Putamen (tissue), 1 donor: ENCODE measurements at places on chromosomes 6 and 20.

- no peak for DNase-seq
Observed at GRCh38 chr6:30647242-30648116, 546 bp downstream of the C6orf136 start.

DNA sequence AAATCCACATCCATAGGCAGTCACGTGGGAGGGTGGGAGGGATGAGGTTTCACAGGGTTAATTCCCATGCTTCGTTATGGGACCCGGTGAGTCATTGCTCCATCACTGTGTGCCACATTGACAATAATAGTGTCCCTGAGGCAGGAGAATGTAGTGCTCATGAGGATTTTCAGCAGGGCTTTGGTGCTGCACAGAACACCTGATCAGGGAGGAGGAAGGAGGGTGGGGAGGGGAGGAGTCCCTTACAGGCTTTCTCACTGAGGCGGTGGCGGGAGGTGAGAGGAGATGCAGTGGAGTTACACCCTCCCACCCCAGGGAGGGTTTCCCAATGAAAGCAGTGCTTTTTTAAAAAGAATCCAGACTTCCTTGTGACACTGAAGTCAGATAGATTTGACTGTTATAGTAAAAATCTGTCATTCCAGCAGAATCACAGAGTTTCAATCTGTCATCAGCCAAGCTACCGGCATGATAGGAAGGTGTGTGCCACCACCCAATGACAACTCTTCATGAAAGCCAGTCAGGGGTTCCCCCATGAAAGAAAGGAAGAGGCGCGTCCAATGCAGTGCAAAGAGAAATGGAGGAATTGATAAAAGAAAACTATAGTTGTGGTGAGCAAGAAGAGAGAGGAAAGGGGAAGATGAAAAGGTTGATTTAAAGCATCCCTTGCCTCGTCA, 144.8 kb downstream of the TBC1D7 start:
- DNase-seq = peak; percentile 79

DNA sequence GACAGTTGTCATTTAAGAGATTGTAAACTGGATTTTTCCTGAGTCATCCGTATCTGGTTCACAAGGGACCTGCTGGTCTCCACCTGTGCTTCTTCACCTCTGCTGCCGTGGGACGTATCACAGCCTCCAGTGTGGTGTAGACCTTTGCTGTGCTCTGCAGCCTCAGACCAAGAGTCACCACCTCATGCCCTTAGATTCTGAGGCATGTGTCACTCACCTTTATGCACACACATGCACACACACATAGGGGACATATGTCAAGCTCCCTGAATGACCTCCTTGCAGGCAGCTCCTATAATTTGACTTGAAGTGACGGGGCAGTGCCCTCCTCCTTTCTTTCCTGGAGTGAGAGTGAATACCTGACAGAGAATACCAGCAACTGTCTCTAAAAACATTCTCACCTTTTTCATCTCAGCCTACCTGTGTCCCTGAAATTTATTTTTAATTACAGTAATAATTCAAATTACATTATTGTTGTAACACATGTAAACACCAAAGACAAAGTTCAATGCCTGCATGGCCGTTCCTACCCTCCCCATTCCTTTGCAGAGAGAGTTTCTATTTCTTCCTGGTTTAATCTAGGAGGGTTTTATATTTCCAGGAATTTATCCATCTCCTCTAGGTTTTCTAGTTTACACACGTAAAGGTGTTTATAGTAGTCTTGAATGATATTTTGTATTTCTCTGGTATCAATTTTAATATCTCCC, 3.5 kb downstream of the SLC17A4 start:
- no peak for DNase-seq

DNA sequence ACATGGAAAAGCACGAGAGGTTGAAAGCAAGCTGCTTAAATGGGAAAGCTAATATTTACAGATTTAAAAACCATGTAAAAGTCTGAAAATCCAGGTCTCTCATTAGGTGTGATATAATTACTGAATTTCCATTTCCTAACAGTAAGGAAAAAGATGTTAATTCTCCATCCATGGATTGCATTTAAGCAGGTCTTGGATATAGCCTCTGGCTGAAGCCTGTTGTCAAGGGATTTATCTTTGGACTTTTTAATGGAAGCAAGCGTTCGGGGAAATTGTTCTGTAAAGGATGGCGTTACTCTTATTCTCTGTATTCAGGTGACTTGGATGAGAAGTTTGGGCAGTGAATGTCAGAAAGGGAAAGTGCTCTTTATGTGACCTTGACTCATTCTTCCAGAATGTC, 233.8 kb downstream of the SLC24A3 start:
- no peak for DNase-seq

DNA sequence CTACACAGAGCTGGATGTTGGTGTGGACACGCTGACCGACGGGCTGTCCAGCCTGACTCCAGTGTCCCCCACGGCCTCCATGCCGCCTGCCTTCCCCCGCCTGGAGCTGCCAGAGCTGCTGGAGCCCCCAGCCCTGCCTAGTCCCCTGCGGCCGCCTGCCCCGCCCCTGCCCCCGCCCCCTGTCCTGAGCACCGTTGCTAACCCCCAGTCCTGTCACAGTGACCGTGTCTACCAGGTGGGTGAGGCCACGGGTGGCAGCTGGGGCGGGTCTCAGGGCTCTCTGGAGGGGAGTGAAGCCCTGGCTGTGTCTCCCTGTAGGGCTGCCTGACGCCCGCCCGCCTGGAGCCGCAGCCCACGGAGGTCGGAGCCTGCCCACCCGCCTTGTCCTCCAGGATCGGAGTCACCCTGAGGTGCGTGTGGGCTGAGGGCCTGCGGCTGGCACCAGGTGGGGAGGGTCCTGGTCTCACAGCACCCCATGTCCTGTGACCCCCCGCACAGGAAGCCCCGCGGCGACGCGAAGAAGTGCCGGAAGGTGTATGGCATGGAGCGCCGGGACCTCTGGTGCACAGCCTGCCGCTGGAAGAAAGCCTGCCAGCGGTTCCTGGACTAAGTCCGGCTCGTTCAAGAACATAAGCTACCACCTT, 2.9 kb downstream of the SLC2A4RG start:
- no peak for DNase-seq

GRCh38 chr6:125529061-125529460, 220.4 kb upstream of the HEY2 start:
- no peak for DNase-seq

DNA sequence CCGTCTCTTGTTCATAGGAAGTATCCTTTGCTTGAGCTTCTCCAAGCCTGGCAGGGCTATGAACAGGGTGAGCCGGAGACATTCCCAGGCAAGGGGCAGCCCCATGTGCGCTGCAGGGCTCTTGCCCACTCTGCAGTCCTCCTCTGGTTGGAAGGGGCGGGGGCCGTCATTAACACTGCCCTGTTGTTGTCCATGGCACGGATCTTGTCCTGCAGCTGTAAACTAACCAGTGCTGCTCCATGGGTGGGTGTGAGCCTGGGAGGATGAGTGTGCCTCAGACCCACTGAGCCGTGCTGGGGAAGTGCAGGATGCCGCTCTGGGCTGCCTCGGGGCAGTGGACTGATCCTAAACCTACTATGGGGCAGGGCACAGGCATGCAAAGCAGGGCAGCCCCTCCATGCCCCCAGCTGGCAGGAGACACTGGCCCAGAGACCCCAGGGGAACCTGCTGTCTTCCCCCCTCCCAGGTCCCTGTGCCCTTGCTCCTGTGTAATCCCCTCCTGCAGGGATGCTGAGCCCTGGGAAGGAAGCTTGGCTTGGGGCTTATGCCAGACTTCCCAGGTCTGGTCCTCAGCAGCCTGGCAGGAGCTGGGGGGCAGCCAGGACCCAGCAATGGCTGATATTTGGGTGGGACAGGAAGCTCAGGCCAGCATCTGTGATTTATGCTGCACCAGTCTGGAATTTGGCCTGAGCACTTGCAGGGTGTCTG, 8.5 kb downstream of the EBF4 start:
- DNase-seq = peak; percentile 55

DNA sequence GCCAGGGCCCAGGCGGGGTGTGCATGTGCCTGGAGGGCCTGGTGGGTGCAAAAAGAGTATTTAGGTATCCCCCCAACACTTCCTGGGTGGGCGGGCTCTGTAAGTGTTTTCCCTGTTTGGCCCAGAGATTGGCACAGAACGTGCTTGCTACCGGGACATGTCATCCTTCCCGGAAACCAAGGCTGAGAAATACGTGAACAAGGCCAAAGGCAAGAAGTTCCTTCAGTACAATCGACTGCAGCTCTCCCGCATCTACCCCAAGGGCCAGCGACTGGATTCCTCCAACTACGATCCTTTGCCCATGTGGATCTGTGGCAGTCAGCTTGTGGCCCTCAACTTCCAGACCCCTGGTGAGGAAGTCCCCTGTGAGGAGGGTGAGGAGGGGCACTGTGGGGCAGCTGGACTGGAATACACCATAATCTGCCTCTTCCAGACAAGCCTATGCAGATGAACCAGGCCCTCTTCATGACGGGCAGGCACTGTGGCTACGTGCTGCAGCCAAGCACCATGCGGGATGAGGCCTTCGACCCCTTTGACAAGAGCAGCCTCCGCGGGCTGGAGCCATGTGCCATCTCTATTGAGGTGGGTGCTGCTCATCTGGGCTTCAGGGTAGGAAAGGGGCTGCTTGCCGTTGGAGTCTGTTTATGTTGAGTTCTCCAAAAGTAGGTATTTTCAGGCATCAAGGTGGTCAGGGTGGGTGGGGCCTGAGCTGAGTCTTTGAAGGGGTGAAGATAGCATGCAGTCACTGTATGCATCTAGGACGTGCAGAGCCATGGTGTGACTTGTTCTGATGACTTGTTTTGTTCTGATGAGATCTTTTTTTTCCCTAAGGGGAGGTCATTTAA, 35.2 kb downstream of the PLCG1 start:
- DNase-seq = no peak

- DNase-seq = no peak
Observed at GRCh38 chr6:44373051-44373450, 14.5 kb upstream of the CDC5L start.

- DNase-seq = no peak
Observed at GRCh38 chr6:5294392-5295211, 33.3 kb downstream of the FARS2 start.

DNA sequence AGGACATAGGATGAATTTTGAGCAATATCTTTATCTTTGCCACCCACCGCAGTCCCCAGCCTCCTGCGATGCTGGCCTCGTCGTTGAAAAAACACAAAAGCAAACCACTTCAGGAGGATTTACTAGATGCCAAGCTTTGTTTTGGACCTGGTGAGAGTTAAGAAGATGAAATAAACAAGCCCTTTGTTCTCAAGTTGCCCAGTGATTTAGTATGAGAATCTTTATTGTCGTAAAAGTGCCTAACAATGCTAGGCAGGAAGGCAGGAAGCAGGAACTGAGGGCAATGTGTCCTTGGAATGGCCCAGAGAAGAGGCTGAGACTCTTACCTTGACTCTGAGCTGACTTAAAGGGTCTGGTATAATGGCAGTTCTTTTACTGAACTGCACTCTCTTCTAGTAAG, 116.0 kb downstream of the TRMT11 start:
- no peak for DNase-seq

- no peak for DNase-seq
Observed at GRCh38 chr6:131840936-131841583, 33.2 kb downstream of the ENPP1 start.

GRCh38 chr6:110055387-110055735, 77.2 kb downstream of the GPR6 start:
- DNase-seq = no peak

- no peak for DNase-seq
Observed at GRCh38 chr6:44965708-44966107, 362.4 kb upstream of the RUNX2 start.

DNA sequence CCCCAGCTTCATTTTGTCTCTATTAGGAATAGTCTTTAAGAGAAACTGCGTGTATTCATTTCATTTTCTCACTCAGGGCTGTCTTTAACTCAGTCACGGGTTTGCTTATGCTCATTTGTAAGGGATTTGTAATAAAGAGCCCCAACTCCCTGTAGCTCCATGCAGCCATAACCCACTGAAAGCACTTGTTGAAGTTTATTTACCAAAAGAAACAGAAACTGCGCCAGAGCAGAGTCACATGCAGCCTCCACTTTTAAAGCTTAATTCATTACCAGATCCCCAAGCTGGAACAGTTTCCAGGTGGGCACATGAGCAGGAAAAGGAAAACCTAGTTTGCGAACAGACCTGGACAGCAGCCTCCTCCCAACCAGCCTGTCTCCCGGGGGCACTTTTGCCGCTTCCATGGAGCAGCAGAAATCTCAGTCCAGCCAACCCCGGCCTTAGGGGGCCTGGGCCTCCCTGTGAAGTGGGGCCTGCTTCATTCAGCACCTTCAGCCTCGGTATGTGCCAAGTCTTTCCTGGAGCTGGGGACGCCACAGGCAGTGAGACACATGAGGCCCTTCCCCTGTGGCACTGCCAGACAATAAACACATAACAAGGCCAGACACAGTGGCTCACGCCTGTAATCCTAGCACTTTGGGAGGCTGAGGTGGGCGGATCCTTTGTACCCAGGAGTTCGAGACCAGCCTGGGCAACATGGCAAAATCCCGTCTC, 4.5 kb downstream of the BCAS4 start:
- DNase-seq = no peak

GRCh38 chr6:3596766-3597165, 139.9 kb upstream of the SLC22A23 start:
- DNase-seq = no peak

GRCh38 chr20:62786157-62786556, 10.1 kb upstream of the MRGBP start:
- DNase-seq = no peak

GRCh38 chr6:89680150-89680549, 41.6 kb upstream of the LYRM2 start:
- no peak for DNase-seq

DNA sequence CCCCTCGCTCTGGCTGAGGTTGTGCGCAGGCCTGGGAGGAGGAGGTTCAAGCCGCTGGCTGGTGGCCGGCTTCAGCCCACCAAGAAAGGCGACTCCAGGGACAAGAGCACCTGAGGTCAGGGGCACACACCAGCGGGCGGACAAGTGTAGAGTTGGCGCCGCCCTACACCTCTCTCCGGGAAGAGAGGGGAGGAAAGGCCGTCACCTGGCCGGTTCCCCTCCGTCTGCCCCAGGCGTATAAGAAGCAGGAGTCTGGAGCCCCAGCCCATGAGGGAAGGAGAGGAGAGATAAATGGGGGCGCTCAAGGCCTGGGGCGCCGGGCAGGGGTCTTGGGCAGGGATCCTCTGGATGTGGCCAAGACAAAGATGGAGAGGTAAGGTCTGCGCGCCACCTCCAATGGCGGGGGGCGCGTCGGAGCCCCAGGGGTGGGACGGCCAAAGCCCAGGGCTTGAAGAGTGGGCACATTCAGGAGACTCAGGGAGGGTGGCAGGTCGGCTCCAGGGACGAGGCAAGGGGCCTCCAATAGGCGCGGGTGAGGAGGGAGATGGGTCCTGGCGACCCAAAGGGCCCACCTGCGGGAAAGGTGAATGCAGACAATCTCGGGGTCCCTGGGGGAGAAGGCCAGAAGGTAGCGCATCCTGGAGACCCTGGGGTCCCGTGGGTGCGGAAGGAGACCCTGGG, 826 bp downstream of the RIMS4 start:
- DNase-seq = no peak

DNA sequence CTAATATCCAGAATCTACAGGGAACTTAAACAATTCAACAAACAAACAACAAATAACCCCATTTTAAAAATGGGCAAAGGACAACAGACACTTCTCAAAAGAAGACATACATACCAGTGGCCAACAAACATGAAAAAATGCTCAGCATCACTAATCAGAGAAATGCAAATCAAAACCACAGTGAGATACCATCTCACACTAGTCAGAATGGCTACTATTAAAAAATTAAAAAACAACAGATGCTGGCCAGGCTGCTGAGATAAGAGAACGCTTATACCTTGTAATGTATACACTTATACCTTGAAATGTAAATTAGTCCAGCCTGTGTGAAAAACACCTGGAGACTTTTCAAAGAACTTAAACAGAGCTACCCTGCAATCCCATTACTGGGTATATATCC, 166.8 kb downstream of the IBTK start:
- DNase-seq = no peak
